Activated CD8-positive, alpha-beta T cell treated with anti-CD3 and anti-CD28 coated beads for 36 hours (primary cell): ENCODE measurements at places on chromosomes 13 and 19. TPM values are rescaled to one million over a fixed set of nuclear protein-coding genes. Genes with fewer than 3 reads are reported as not detected.

FAM216B gene
- not detected for total RNA-seq

ZNF491 gene
- 0.76 TPM for total RNA-seq

SIGLEC5 gene
- not detected for total RNA-seq

TLE2 gene
- 3.0 TPM for total RNA-seq

FAM83E gene
- total RNA-seq, result 3.8 TPM

DNA sequence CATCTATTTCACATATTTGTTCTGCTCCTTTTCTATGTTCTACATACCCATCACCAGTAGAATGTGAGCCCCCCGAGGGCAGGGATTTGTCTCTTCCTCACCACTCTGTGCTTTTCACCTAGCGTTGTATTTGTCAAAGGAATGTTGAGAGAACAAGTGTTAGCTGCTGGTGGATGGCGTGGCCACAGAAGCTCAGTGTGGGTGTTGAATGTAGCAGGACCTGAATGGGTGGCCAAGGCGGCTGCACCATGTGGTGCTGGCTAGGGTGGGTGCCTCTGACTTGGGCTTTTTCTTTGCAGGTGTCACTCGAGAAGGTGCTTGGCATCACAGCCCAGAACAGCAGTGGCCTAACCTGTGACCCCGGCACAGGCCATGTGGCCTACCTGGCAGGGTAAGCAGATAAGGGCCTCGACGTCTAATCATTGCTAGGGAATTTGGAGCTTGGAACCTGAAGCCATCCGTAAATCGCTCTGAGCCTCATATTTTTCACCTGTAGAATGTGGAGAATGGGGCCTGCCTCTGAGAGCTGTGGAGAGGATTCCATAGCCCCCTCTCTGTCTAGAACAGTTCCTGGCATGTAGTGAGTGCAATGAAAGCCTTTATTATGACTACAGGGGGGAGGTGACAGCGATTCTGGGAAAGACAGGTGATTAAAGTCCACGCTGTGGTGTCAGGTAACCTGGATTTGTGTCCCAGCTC, 3.9 kb downstream of the WDR62 start:
- H3K27ac ChIP-seq, result no peak overlapping the region
- no peaks in the 10 kb centered on the region for H3K27me3 ChIP-seq
- DNase-seq, result no peak
- H3K4me3 ChIP-seq, result no peak overlapping the region

CFAP97D2 gene
- total RNA-seq, result not detected

GRCh38 chr13:41976476-41976875, 15.6 kb upstream of the VWA8 start:
- DNase-seq, result no peak
- no peak overlapping the region for H3K27ac ChIP-seq
- no peak overlapping the region for H3K4me3 ChIP-seq
- no peaks in the 10 kb centered on the region for H3K36me3 ChIP-seq

- no peak overlapping the region for H3K27ac ChIP-seq
- H3K4me1 ChIP-seq, result peaks cover 26% of the 10 kb centered on the region
- no peak for DNase-seq
- no peaks in the 10 kb centered on the region for H3K27me3 ChIP-seq
- no peaks in the 10 kb centered on the region for H3K36me3 ChIP-seq
These were observed 262.5 kb upstream of the STARD13 start for GRCh38 chr13:33548069-33548468.

DNA sequence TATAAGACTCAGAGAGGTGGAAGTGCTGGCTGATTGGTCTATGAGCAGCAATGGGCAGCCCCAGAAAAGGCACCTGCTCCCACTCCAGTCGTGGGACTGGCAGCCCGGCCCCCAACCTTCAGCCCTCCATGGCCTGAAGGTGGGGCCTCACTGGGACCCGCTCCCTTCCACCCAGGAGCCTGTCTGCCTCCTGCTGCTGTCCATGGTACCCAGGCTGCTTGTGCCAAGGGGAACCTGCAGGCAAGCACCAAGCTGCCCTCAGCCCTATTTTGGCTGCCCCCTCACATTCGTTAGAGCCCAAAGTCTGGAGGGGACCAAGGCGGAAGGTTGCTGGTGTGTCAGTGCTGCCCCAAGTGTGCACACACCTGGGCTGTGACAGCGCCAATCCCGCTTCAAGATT, 2304.9 kb downstream of the PCDH9 start:
- no peak for DNase-seq
- H3K4me1 ChIP-seq, result no peaks in the 10 kb centered on the region
- H3K36me3 ChIP-seq, result no peaks in the 10 kb centered on the region
- no peaks in the 10 kb centered on the region for H3K27me3 ChIP-seq
- H3K27ac ChIP-seq, result no peak overlapping the region
- H3K4me3 ChIP-seq, result no peak overlapping the region

DNA sequence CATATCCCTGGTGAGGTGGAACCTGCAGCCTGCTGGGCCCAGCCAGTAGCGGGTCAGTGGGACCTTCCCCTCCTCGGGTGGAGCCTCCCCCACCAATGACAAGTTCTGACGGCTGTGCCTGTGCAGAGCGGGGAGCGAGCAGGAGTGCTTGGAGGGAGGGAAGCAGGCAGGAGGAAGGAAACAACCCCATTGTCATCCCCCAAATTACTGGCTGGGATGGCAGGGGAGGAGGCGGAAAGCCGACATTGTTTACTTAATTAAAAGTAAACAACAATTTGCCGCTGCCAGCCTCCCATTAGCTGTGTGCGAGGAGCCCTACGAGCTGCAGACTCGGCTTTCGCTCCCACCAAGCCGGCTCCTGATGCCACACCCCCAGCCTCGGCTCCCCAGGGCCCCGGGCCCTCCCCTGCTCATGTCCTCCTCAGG, 45.5 kb downstream of the LYL1 start:
- no peak overlapping the region for H3K27ac ChIP-seq
- H3K27me3 ChIP-seq, result peaks cover 7% of the 10 kb centered on the region
- peaks cover 6% of the 10 kb centered on the region for H3K4me1 ChIP-seq

TEKTIP1 gene
- 2.4 TPM for total RNA-seq

- no peaks in the 10 kb centered on the region for H3K27me3 ChIP-seq
- no peak overlapping the region for H3K4me3 ChIP-seq
- DNase-seq, result no peak
- no peak overlapping the region for H3K27ac ChIP-seq
These were observed 95.0 kb downstream of the CDK8 start for GRCh38 chr13:26348966-26349365.

GRCh38 chr19:18478545-18479311, 40.8 kb upstream of the ISYNA1 start:
- peak overlapping the region; percentile 55 for H3K4me3 ChIP-seq
- DNase-seq, result peak; percentile 94
- no peaks in the 10 kb centered on the region for H3K27me3 ChIP-seq
- peaks cover 85% of the 10 kb centered on the region for H3K4me1 ChIP-seq

GRCh38 chr13:42394711-42395085, 122.7 kb downstream of the AKAP11 start:
- no peaks in the 10 kb centered on the region for H3K27me3 ChIP-seq
- peak overlapping the region; percentile 78 for H3K4me3 ChIP-seq
- peaks cover 41% of the 10 kb centered on the region for H3K36me3 ChIP-seq
- DNase-seq, result peak; percentile 41
- peak overlapping the region; percentile 99 for H3K27ac ChIP-seq

WDR88 gene
- not detected for total RNA-seq

SIGLECL1 gene
- not detected for total RNA-seq

NKPD1 gene
- total RNA-seq, result 0.16 TPM

DNA sequence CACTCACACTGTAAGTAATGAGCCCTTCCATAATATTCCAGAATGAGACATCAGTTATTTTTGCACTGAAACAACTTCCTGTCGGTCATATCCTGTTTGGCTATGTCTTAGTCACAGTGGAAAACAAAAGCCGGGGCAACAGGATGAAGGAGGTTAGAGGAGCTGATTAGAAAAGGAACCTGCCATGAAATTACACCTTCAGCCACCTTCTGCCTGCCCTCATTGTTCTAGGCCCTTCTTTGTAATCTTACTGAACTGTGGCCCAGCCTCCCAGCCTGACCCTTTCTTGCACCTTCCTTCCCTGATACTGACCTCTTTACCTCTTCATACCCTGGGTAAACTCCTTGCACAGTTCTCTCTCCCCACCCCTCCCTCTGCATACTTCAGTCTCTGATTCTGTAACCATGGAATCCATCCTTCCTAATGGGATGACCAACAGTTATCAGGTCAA, 67.3 kb downstream of the DOCK9 start:
- H3K36me3 ChIP-seq, result peaks cover 17% of the 10 kb centered on the region
- peak; percentile 62 for DNase-seq
- H3K27ac ChIP-seq, result peak overlapping the region; percentile 95
- H3K4me1 ChIP-seq, result peaks cover 41% of the 10 kb centered on the region
- no peaks in the 10 kb centered on the region for H3K27me3 ChIP-seq

GRCh38 chr19:40279120-40279551, 6.0 kb downstream of the AKT2 start:
- no peak overlapping the region for H3K27ac ChIP-seq
- peaks cover 74% of the 10 kb centered on the region for H3K4me1 ChIP-seq
- no peak overlapping the region for H3K4me3 ChIP-seq
- DNase-seq, result no peak
- no peaks in the 10 kb centered on the region for H3K27me3 ChIP-seq

GRCh38 chr19:6015841-6016545, 38.1 kb upstream of the RANBP3 start:
- no peaks in the 10 kb centered on the region for H3K27me3 ChIP-seq
- no peaks in the 10 kb centered on the region for H3K4me1 ChIP-seq
- no peak for DNase-seq
- H3K27ac ChIP-seq, result no peak overlapping the region

DNA sequence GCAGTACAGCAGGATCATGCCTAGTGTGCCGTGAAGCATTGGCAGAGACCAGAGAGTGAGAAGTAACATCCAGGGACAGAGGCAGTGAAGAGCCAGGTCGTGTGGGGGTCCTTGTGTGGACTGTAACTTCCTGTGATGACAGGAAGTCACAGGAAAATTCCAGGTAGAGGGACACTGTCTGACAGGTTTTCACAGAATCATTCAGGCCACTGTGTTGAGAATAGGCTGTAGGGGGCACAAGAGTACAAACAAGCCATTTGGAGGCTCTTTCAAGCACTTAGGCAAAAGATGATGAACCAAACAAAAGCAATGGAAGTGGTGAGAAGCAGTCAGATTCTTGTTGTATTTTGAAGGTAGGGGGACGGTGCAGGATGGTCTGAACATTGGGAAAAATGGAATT, 46.4 kb downstream of the N4BP2L1 start:
- DNase-seq, result peak; percentile 9
- H3K4me1 ChIP-seq, result no peaks in the 10 kb centered on the region
- H3K4me3 ChIP-seq, result no peak overlapping the region
- no peak overlapping the region for H3K27ac ChIP-seq
- peaks cover 4% of the 10 kb centered on the region for H3K36me3 ChIP-seq

GRCh38 chr19:49589502-49589905, 1.5 kb upstream of the PRR12 start:
- H3K4me3 ChIP-seq, result peak overlapping the region; percentile 5
- peaks cover 7% of the 10 kb centered on the region for H3K36me3 ChIP-seq
- H3K27ac ChIP-seq, result peak overlapping the region; percentile 25
- DNase-seq, result peak; percentile 16
- peaks cover 23% of the 10 kb centered on the region for H3K4me1 ChIP-seq

GAPDHS gene
- not detected for total RNA-seq

- peaks cover 3% of the 10 kb centered on the region for H3K27me3 ChIP-seq
- H3K36me3 ChIP-seq, result no peaks in the 10 kb centered on the region
- H3K27ac ChIP-seq, result peak overlapping the region; percentile 11
- peak; percentile 81 for DNase-seq
- H3K4me3 ChIP-seq, result peak overlapping the region; percentile 3
These were observed 22.1 kb upstream of the POMP start for GRCh38 chr13:28636677-28637317.

DNA sequence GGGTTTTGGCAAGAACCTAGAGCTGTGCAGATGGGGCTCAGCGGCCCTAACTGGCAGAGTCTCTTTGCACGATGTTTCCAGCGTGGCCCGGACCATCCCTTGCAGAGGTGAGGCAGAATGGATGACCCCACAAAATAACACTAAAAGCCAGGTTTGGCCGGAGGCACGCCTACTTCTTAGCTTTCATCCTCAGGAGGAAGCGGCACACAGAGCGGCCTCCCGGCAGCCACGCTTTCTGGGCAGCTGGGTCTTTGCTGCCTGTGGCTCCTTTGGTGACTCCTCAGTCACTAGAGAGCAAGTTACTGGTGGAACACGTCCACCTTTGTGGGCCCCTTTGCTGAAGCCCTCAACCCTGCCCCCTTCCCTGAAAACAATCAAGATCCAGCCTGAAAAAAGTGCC, 25.2 kb downstream of the TEX29 start:
- DNase-seq, result no peak
- H3K27me3 ChIP-seq, result no peaks in the 10 kb centered on the region
- no peaks in the 10 kb centered on the region for H3K36me3 ChIP-seq
- H3K4me1 ChIP-seq, result peaks cover 3% of the 10 kb centered on the region

DNA sequence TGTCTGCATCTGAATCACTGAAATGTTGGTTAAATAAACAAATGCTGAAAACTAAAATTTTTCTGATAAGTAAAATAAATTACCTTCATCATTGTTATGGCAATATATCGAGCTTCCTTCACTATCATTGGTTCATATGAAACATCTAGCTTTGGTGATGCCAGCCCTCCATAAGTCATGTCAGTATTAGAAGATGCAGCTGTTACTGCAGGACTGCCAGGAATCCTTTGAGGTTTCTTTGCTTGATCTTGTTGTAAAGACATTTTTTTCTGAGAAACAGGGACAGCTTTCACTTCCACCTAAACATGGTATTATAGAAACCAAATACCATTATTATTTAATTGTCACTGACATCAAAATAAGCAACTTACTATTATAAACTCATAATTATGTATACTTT, 123.7 kb upstream of the FBXL3 start:
- no peaks in the 10 kb centered on the region for H3K27me3 ChIP-seq
- H3K4me1 ChIP-seq, result peaks cover 5% of the 10 kb centered on the region
- H3K27ac ChIP-seq, result no peak overlapping the region
- H3K36me3 ChIP-seq, result peaks cover 36% of the 10 kb centered on the region
- H3K4me3 ChIP-seq, result no peak overlapping the region

- H3K4me1 ChIP-seq, result peaks cover 18% of the 10 kb centered on the region
- H3K27ac ChIP-seq, result peak within 1 kb of the TSS; percentile 92
- no peaks in the 10 kb centered on the region for H3K27me3 ChIP-seq
- H3K4me3 ChIP-seq, result peak within 1 kb of the TSS; percentile 74
These were observed at the start of the genes BRME1 and CC2D1A for GRCh38 chr19:13905634-13906520. Gene BRME1, minus strand, starts transcription at chr19:13906117. Its CDS starts 1,225 bp downstream, at chr19:13904892. Gene CC2D1A, plus strand, starts transcription at chr19:13906201. Its CDS starts 241 bp downstream, at chr19:13906442.

TEX29 gene
- total RNA-seq, result 0.67 TPM

DNA sequence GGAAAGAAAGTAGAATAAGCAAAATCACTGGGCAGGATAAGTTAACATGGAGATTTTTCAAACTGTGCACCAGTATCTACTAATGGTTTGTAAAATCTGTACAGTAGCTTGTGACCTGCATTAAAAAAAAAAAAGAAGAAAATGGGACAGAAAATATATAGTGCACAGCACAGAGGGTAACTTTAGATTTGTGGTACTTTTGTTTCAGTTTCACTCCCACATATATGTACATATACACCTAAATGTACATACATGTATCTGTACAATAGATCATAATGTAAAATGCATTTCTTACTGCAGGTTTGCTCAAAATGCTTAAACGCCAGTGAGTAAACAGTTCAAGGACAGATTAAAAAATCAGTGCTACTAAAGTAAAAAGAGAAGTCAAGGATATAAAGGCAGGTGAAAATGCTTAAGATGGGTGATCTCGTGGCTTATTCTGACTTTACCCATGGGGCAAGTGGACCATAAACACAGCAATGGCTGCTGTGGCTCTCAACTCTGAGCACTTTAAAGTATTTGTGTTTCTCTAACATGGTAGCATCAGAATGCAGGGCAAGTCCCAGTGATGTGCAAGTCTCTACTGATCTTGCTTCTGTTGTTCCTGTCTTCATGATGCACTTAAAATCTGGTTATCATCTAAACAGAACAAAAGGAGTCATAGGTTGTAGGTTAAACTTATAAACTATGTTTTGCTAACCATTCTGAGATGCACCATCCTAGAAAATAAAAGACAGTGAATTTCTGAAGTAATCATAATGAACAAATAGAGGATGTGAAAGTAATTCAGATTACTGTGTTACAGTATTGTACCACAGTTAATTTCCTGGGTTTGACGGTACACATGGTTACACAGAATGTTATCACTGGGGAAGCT, 112.3 kb downstream of the MIPEP start:
- H3K4me1 ChIP-seq, result peaks cover 8% of the 10 kb centered on the region
- H3K4me3 ChIP-seq, result no peak overlapping the region
- DNase-seq, result no peak
